ENCODE measurements at places on chromosomes 2 and 18.

- DNase-seq, result no peak
Measured at GRCh38 chr2:100390001-100390940, 27.2 kb downstream of the CHST10 start.

DNA sequence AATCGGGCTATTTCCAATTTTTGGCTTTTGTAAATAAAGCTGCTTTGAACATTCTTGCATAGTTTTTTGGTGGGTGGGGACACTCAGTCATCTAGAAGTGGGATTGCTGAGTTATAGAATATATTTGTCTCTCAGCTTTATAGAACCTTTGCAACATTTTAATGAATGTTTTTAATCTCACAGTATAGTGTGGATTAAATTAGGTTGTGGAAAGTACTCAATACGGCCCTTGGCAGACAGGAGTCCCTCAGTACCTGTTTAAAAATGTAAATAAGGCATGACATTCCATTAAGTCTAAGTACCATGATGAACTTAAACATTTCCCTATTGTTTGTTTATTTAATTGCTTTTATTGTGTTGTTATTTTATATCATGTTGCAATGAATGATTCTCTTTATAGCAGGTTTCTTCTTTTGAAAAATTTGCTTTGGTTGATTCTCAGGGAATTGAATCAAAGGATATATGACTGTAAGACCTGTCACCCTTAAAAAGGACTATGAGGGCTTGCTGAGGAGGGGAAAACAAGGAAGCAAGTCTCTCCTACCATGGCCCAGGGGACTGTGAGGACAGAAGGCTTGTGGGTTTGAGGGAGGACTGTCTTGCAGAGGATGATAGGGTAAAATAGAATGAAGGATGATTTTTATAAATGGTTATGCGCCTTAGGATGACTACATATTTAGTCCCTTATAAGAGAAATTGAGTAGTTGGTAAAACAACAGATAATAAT is 165.1 kb downstream of the RPIA start:
- DNase-seq, result no peak

- DNase-seq, result no peak
Measured at GRCh38 chr2:12821656-12822055, 104.9 kb downstream of the TRIB2 start.

GRCh38 chr2:219433666-219434467 is 776 bp upstream of the SPEG start:
- no peak for DNase-seq

- DNase-seq, result no peak
Measured at GRCh38 chr2:4020649-4021048, 317.3 kb downstream of the DCDC2C start.

- DNase-seq, result no peak
Measured at GRCh38 chr2:2026252-2026831, 282.0 kb upstream of the PXDN start.

DNA sequence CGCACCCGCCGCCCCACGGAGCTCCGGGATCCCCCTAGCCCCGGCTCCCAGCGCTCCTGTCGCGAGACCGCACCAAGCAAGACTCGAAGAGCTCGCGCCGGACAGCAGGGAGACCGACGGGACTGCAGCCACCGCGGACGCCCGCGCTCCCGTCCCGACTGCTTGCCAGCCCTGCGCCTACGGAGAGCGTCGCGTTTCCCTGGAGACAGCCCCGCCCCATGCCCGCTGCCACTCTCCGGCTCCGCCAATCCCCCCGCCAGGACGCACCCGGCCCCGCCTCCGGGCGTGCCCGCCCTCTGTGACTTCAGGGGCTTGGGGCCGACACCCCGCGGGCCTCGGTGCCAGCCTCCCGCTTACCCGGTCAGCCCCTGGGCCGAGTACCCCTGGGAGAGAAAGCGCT is at the start of gene ANKMY1:
Gene ANKMY1, minus strand, starts transcription at position 181 of the 400 bp plus-strand sequence. CDS start 653 bp downstream, outside the sequence.
- no peak for DNase-seq

DNA sequence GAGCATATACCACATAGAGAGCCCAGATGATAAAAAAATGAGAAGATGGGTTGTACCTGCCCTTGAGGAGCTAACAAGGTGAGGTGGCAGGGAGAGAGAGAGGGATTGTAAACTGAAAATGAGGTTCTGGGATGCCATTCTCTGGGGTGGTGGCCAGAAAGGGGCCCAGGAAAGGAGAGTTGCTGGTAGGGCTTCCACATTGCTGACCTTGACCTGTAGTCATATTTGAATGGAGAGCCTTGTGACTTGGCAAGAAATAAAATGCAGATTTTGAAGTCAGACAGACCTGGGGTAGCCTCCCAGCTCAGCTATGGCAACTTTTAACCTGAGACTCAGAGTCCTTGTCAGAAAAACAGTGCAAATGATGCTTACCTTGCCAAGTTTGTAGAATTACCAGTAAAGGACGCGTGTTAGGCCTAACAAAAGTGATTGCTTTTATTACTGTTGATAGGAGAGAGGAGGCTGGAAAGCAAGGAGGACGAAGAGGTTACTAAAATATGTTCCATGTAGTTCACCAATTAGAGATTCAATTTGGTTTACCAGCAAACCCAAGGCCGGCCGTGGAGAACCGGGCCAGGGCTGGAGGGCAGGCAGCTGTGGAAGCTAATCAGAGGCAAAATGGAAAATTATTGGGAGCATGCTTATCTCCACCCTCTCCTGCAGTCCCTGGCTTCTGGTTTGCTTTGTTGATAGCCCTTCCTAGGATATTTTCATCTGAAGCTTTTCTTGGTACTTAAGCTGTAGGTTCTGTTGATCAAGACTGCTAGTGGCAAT is 3.9 kb downstream of the NPAS2 start:
- no peak for DNase-seq

DNA sequence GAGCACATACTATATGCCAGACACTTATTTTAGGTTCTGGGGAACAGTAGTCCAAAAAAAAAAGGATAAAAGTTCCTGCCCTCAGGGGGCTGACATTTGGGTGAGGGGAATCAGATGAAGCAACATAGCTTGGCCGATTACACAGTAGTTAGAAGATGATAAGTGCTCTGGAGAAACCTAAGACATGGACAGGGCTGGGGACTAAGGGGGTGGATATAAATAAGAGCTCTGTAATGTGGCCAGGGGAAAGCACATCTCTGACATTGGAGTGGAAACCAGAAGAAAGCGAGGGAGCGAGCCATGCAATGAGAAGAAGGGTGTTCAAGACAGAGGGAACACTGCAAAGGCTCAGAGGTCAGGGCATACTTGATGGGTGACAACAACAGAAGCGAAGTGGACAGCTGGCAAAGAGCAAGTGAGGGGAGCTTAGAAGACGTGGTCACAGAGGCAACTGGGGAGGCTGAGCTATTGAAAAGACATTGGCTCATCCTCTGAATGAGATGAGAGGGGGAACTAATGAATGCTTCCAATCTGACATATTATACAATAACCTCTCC is 11.4 kb downstream of the TMEM182 start:
- no peak for DNase-seq

- DNase-seq, result peak; percentile 40
Measured at GRCh38 chr2:113175042-113175628, 1.4 kb downstream of the PSD4 start.

GRCh38 chr2:60053791-60054190 is 499.7 kb downstream of the BCL11A start:
- no peak for DNase-seq

DNA sequence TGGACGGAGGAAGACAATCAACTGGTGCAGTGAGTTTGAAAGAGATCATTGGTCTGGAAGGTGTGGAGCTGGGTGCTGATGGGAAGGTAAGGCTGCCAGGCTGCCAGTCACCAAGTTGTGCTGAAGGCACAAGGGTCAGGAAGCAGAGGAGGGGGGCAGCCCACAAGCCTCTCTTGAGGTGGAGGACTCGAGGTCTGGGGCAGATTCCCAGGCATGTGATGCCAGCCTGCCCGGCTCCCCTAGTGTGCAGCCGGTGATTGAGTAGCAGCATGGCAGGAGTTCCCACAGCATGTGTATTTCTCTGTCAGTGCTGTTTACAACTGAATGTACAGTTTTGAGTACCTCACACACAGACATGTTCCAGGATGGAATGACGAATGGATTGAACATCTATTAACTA is 99.3 kb downstream of the CABLES1 start:
- DNase-seq, result no peak

- DNase-seq, result no peak
Measured at GRCh38 chr2:232744963-232745362, 31.4 kb downstream of the KCNJ13 start.

- no peak for DNase-seq
Measured at GRCh38 chr2:75241696-75242095, 42.4 kb upstream of the TACR1 start.

GRCh38 chr18:2180586-2180985 is 390.7 kb downstream of the METTL4 start:
- DNase-seq, result no peak

- no peak for DNase-seq
Measured at GRCh38 chr2:58951722-58952121, 710.6 kb upstream of the FANCL start.

DNA sequence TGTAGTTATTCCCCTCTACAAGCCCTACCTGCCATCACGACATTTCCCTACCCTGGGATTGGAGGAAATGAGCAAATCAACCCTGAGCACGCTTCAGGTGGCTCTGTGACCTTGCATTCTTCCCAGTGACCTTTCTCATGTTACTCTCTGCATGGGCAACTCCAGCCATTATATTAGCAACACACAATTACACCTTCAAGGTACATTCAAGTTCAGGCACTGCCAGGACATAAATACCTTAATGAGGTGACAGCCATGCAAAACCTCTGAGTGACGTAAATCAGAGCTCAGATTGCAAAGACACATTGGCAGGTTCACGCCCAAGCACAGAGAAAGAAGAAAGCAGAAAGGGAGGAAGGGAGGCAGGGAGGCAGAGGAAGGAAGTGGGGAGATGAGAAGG is 68.7 kb upstream of the ALK start:
- no peak for DNase-seq

- DNase-seq, result no peak
Measured at GRCh38 chr2:114933671-114934241, 491.3 kb downstream of the DPP10 start.

DNA sequence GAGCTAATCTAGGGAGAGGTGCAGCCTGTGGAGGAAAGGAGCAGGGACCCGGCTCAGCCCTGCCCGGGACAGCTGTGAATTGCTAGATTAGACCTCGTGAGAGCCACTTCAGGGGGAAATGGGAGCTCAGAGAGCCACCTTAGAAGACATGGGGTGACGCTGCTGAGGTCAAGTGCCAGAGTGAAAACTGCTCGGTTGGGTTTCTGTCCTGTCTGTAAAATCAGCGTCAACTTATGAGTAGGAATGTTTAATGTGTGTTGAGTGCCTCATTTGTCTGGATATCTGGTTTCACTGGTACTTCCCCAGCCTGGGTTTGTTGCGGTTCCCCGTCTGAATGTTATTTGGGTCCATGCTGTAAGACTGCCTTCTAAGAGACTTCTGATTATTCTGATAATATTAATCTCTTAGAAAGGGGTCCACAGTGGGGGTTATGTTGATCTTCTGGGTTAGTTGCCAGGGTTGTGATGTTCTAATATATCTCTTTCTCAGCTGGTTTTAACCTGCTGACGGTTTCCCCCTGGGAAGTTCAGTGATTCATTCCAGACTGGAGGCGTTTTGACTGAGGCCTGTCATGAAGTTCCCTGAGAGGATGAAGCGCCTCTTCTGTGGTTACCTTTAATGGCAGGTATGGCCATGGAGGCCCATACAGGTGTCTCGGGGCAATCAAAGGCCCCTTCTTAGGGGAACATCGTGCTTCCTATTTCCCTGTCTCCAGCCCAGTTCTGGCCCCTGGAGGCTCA is 175.9 kb downstream of the SH3RF3 start:
- DNase-seq, result no peak

GRCh38 chr18:6881034-6881820 is 151.7 kb downstream of the ARHGAP28 start:
- DNase-seq, result no peak

- no peak for DNase-seq
Measured at GRCh38 chr2:235206980-235207579, 255.3 kb downstream of the SH3BP4 start.

DNA sequence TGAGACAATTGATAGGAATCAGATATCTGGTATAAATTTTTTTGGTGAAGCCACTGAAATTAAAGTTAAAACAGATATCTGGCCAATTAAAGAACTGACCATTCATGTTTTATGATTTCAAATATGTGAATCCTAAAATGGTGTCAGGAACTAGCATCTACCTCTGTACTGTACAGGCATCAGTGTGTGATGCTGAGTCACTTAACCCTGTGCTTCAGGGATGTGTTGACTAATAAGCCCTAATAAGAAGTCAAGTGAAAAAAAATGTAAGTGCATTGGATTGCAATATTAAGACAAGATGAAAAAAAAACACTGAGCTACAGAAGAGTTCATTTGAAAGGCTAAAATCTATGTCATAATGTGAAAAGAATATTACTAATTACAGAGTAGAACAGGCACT is 9.1 kb upstream of the UNC80 start:
- DNase-seq, result no peak

GRCh38 chr2:229660391-229660790 is 54.0 kb downstream of the DNER start:
- DNase-seq, result no peak

GRCh38 chr2:118274841-118275510 is 186.7 kb downstream of the INSIG2 start:
- no peak for DNase-seq

DNA sequence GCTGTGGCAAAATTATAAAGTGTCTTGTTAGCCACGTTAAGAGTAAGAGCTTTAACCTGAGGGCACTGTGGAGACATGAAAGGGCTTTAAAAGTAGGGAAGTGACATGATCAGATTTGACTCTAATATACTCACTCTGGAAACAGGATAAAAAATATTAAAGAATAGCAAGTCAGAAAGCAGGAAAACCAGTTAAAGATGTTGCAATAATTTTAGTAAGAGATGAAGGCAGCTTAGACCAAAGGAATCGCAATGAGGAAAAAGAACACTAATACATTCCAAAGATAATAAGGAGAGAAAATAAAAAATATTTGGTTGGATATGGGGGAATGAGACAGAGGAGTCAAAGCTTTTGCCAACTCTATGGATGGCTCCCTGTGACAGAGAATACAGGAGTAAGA is 183.8 kb downstream of the DYM start:
- DNase-seq, result no peak

DNA sequence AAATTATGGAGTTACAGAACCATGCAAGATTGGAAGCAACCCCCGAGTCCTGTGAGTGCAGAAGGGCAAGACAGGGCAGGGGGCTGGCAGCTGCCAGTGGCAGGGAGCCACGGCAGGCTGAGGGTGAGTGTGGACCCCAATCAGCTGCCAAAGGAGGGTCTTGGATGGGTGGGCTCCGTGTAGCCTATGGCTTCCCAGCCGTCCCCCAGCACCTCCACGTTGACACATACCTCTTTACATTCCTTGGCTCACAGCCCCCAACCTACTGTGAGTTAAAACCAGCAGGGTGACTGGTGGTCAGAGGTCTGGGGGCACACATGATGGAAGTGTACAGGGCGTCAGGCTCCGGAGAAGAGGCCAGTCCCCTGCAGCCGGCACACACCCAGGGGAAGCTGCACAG is 60.9 kb upstream of the SALL3 start:
- no peak for DNase-seq

DNA sequence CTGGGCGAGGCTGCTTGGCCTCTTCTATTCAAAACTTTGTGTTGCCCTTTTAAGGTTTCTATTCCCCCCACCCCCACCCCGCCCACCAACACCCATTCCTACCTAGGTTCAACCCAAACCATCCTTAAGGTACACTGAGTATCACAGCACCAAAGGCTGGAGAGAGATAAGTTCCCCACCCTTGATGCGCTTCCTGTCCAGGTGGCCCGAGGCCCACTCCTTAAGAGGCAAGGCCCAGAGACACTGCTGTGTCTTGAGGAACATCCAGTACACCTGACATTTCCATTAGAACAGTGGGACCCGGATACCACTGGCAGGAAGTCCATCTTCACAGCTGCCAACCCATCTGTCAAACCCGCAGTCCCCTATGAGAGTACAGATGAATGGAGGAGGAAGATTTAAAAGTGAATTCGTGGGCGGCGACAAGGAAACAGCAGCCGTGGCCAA is 277 bp upstream of the INPP1 start:
- DNase-seq, result no peak
